ENCODE measurements at places on chromosomes 12 and 14. TPM values are rescaled to one million over a fixed set of nuclear protein-coding genes. Genes with fewer than 3 reads are reported as not detected.

Gene C12orf42
- 0.93 TPM for polyA plus RNA-seq

Gene TPPP2
- not detected for polyA plus RNA-seq

Gene GPR135
- polyA plus RNA-seq: 0.50 TPM

Gene ADSS1
- polyA plus RNA-seq: 6.6 TPM

Gene NYNRIN
- 0.60 TPM for polyA plus RNA-seq

Gene EML5
- polyA plus RNA-seq: under 0.01 TPM

Gene ANKRD33
- polyA plus RNA-seq: not detected

Gene RIMBP2
- 1.7 TPM for polyA plus RNA-seq

Gene KLHL28
- 3.9 TPM for polyA plus RNA-seq

Gene CMAS
- 121 TPM for polyA plus RNA-seq

Gene LRP1-AS
- polyA plus RNA-seq: not detected

Gene NRXN3
- polyA plus RNA-seq: 0.23 TPM

Gene RACGAP1
- polyA plus RNA-seq: 4.8 TPM

Gene TRIM9
- polyA plus RNA-seq: 2.8 TPM

Gene LRTM2
- not detected for polyA plus RNA-seq

Gene MUCL1
- not detected for polyA plus RNA-seq

Gene NUP107
- 6.2 TPM for polyA plus RNA-seq

Gene E2F7
- not detected for polyA plus RNA-seq

Gene BCL2L14
- polyA plus RNA-seq: 36.0 TPM

Gene BLTP3B
- 21.7 TPM for polyA plus RNA-seq

Gene NR1H4
- 43.9 TPM for polyA plus RNA-seq

Gene MAP3K9
- 1.6 TPM for polyA plus RNA-seq

Gene C1S
- 15.5 TPM for polyA plus RNA-seq

Gene ARL1
- 34.5 TPM for polyA plus RNA-seq

Gene ACSM4
- polyA plus RNA-seq: not detected

Gene TSPAN19
- not detected for polyA plus RNA-seq

Gene RIPK3
- polyA plus RNA-seq: 43.5 TPM

Gene ADGRD1
- polyA plus RNA-seq: 0.46 TPM

Gene KIF26A
- polyA plus RNA-seq: 4.2 TPM

Gene EIF2S1
- polyA plus RNA-seq: 104 TPM

Gene RHOJ
- 6.4 TPM for polyA plus RNA-seq

Gene IQSEC3
- not detected for polyA plus RNA-seq

Gene SLC38A4
- 0.39 TPM for polyA plus RNA-seq

Gene SPX
- 0.35 TPM for polyA plus RNA-seq

Gene CLEC9A
- not detected for polyA plus RNA-seq

Gene CHMP4A
- 81.6 TPM for polyA plus RNA-seq

Gene WNT5B
- 1.8 TPM for polyA plus RNA-seq

Gene FBLN5
- polyA plus RNA-seq: 3.0 TPM

Gene DEGS2
- polyA plus RNA-seq: 11.9 TPM

Gene DTX3
- 1.2 TPM for polyA plus RNA-seq

Gene PKP2
- polyA plus RNA-seq: 42.1 TPM

Gene TDP1
- polyA plus RNA-seq: 11.7 TPM

Gene SNRPF
- 33.0 TPM for polyA plus RNA-seq

Gene SMOC1
- polyA plus RNA-seq: not detected

Data from sigmoid colon (tissue), 7 donors.